Naive thymus-derived CD4-positive, alpha-beta T cell (primary cell): ENCODE measurements at places on chromosomes 2 and 18. TPM values are rescaled to one million over a fixed set of nuclear protein-coding genes. Genes with fewer than 3 reads are reported as not detected.

DNA sequence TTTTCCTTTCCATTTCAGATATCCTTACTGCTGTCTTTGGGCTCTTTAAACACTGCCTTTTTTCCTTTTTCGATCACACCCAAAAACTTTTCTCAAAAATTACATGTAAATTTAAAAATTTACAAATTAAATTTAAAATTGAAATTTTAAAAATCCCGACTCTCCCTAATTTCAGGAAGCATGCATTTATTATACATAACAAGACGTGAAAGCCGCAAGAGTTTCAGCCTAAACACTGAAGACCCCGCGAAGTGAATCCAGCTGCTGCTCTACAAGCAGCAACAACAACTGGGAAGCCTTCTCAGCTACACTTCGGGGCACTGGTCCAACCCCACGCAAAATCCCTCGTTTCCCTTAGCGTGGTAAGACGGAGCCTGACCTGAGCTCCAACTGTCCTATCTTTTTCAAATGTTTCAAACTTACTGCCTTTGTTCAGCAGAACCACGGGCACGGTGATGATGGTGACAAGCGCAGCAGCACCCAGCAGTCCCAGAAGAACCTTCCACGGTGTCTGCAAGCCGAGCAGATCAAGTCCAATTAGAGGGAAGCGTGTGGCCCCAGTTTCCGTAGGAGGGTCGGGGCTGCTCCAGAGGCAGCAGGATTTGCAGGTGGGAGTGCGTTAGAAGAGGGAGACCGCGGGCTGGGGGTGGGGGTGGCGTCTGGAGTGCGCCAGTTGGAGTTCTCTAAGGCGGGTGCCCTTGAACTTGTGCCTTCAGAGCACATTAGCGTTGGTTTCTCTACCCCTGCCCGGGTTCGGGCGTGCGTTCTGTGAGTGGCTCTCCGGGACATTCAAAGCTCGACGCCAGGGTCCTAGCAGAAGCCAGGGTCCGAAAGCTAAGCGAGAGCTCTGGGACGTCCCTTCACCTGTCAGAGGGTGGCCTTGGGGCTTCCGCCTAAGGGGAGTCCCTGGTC is 783 bp downstream of the DPP4 start:
- H3K27me3 ChIP-seq, result no peaks in the 10 kb centered on the region
- peak overlapping the region; percentile 84 for H3K27ac ChIP-seq
- peak; percentile 18 for DNase-seq
- H3K36me3 ChIP-seq, result no peaks in the 10 kb centered on the region
- H3K4me3 ChIP-seq, result peak overlapping the region; percentile 95

CDCA7 gene
- total RNA-seq, result 0.85 TPM

- H3K4me1 ChIP-seq, result no peaks in the 10 kb centered on the region
- H3K36me3 ChIP-seq, result no peaks in the 10 kb centered on the region
- no peak overlapping the region for H3K27ac ChIP-seq
- DNase-seq, result no peak
- H3K27me3 ChIP-seq, result peaks cover 4% of the 10 kb centered on the region
Measured at GRCh38 chr2:75606761-75607399, 39.7 kb upstream of the MRPL19 start.

AKAIN1 gene
- total RNA-seq, result not detected

- H3K36me3 ChIP-seq, result no peaks in the 10 kb centered on the region
- H3K4me1 ChIP-seq, result peaks cover 8% of the 10 kb centered on the region
- no peak overlapping the region for H3K4me3 ChIP-seq
- no peaks in the 10 kb centered on the region for H3K27me3 ChIP-seq
- no peak overlapping the region for H3K27ac ChIP-seq
Measured at GRCh38 chr18:9608298-9608697, 6.1 kb downstream of the PPP4R1 start.

DNA sequence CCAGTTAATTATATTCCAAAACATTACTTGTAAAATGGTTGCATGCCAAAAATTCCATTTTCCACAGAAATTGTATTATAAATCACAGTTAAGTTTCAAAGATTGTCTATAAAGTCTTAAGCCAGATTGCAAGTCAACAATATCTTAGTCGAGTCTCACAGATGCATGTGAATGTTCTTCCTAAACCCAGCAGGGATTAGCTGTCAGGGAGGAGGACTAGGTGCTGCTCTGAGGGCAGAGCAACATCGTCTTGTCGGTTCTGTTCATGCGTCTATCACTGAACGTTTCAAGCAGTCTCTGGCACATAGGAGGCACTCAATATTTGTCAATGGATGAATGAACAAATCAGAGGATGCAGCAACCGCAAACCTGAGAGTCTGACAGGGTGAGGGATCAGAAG is 27.0 kb downstream of the EPB41L3 start:
- no peaks in the 10 kb centered on the region for H3K36me3 ChIP-seq
- no peak overlapping the region for H3K27ac ChIP-seq
- no peaks in the 10 kb centered on the region for H3K4me1 ChIP-seq
- H3K4me3 ChIP-seq, result no peak overlapping the region
- no peaks in the 10 kb centered on the region for H3K27me3 ChIP-seq

RTP5 gene
- not detected in 2 replicates for total RNA-seq

SMAD7 gene
- total RNA-seq, result 29.4 and 30.1 TPM in 2 replicates

DNA sequence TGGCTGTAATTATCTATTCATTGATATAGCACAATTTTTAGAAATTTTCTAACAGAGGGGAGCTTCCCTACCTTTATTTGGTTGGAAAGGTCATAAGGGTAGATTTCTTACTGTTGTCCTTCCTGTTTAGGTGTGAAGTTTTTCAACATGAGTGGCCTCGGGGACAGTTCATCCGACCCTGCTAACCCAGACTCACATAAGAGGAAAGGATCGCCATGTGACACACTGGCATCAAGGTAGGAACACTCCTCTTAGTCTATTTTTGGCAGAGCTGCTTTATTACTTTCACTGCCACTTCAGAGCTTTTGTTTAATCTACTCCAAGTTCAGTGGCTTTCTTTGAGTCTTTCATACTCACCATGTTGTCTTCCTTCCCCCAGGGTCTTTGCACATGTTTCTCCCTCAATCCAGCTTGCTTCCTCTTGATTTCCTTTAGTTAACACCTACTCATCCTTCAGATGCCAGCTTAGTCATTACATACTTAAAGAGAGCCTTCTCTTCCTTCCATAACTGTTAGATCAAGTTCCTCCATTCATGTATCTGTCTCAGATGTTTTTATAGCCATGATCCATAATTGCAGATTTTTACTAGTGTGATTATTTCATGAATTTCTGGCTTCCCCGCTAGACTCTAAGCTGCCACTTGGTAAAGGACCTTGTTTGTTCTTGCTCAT is 134.5 kb downstream of the PTRHD1 start:
- H3K4me3 ChIP-seq, result no peak overlapping the region
- H3K36me3 ChIP-seq, result peaks cover 6% of the 10 kb centered on the region
- no peaks in the 10 kb centered on the region for H3K27me3 ChIP-seq
- H3K4me1 ChIP-seq, result no peaks in the 10 kb centered on the region
- no peak overlapping the region for H3K27ac ChIP-seq
- DNase-seq, result no peak

GRCh38 chr18:56509656-56510055 is 128.7 kb downstream of the TXNL1 start:
- no peaks in the 10 kb centered on the region for H3K36me3 ChIP-seq
- H3K27ac ChIP-seq, result no peak overlapping the region
- H3K4me3 ChIP-seq, result no peak overlapping the region
- H3K27me3 ChIP-seq, result no peaks in the 10 kb centered on the region
- no peaks in the 10 kb centered on the region for H3K4me1 ChIP-seq
- DNase-seq, result no peak

DNA sequence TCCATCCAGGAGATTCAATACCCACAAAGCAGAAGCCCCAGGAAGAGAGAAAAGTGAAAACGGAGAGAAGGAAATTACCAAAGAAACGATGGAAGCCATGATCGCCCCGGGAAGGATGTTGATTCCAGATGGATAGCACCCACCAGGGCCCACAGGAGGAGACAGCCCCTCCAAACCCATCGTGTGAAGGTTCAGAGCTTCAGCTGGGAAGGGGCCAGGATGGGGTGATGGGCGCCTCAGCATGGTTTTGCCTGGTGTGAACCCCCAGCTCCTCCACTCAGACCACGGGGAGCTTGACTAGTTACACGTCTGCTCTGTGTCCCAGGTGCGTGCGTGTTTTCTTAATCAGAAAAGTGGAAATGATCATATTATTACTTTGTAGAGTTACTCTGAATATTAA is 264.5 kb downstream of the EIPR1 start:
- no peaks in the 10 kb centered on the region for H3K4me1 ChIP-seq
- no peaks in the 10 kb centered on the region for H3K36me3 ChIP-seq
- no peak overlapping the region for H3K4me3 ChIP-seq
- no peak for DNase-seq
- H3K27me3 ChIP-seq, result no peaks in the 10 kb centered on the region
- no peak overlapping the region for H3K27ac ChIP-seq

GRCh38 chr2:236857781-236858180 is 227.9 kb upstream of the COPS8 start:
- no peak overlapping the region for H3K27ac ChIP-seq
- H3K4me3 ChIP-seq, result no peak overlapping the region
- H3K36me3 ChIP-seq, result no peaks in the 10 kb centered on the region
- no peaks in the 10 kb centered on the region for H3K4me1 ChIP-seq

- no peak overlapping the region for H3K4me3 ChIP-seq
- H3K27me3 ChIP-seq, result no peaks in the 10 kb centered on the region
Measured at GRCh38 chr2:102069311-102069974, 73.1 kb upstream of the IL1R1 start.

KCNG2 gene
- total RNA-seq, result not detected in 2 replicates

DNA sequence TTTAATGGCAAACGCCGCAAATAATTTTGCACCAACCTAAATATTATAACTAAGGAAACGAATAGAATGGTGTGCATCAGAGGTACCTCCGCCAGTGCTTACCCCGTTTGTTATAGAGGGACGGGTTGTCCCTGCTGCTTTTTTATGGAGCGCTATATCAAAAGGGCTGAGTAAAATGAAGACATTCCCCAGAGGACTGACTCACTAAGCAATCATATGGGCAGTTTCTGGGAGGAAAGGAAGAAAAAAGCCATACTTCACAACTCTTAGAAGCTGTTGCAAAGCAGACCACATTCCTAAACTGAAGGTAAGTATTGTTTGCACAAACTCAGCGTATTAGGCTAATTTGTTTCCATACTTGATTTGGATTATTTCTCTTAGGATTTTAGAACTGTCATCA is 12.9 kb downstream of the ID2 start:
- no peaks in the 10 kb centered on the region for H3K4me1 ChIP-seq
- no peaks in the 10 kb centered on the region for H3K36me3 ChIP-seq
- H3K27me3 ChIP-seq, result no peaks in the 10 kb centered on the region
- no peak overlapping the region for H3K4me3 ChIP-seq
- no peak overlapping the region for H3K27ac ChIP-seq

DNA sequence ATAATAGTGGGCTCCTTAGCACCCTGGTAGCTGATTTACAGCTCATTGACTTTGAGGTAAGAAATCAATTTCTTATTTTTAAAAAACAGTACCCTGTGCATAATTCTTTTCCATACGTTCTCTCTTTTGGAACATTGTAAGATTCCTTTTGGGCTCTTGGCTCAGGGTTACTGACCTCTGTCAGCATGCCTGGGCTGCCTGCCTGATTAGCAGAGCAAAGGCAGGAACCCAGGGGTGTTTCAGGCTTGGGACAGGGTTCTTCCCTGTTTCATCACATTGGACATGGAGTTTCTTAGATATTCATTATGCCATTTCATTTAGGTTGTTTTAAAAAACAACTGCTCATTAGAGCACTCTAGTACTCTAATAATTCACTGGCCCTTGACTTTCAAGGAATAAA is 73.8 kb upstream of the ITM2C start:
- no peak for DNase-seq
- peaks cover 25% of the 10 kb centered on the region for H3K4me1 ChIP-seq
- no peak overlapping the region for H3K4me3 ChIP-seq
- no peaks in the 10 kb centered on the region for H3K27me3 ChIP-seq
- no peaks in the 10 kb centered on the region for H3K36me3 ChIP-seq
- H3K27ac ChIP-seq, result no peak overlapping the region

MAP2 gene
- total RNA-seq, result not detected

GRCh38 chr2:5290900-5291546 is 401.2 kb upstream of the SOX11 start:
- no peaks in the 10 kb centered on the region for H3K27me3 ChIP-seq
- no peak for DNase-seq
- H3K4me1 ChIP-seq, result no peaks in the 10 kb centered on the region
- no peaks in the 10 kb centered on the region for H3K36me3 ChIP-seq
- H3K27ac ChIP-seq, result no peak overlapping the region

GRCh38 chr2:36729067-36729466 is 32.6 kb downstream of the VIT start:
- no peaks in the 10 kb centered on the region for H3K4me1 ChIP-seq
- no peak for DNase-seq
- H3K27ac ChIP-seq, result no peak overlapping the region

LMAN2L gene
- total RNA-seq, result 7.0 TPM

- no peak for DNase-seq
- H3K4me3 ChIP-seq, result no peak overlapping the region
- H3K36me3 ChIP-seq, result no peaks in the 10 kb centered on the region
- H3K27me3 ChIP-seq, result no peaks in the 10 kb centered on the region
- no peak overlapping the region for H3K27ac ChIP-seq
Measured at GRCh38 chr2:36650031-36650829, 46.3 kb upstream of the VIT start.

CGREF1 gene
- 3.2 and 3.5 TPM in 2 replicates for total RNA-seq

DNA sequence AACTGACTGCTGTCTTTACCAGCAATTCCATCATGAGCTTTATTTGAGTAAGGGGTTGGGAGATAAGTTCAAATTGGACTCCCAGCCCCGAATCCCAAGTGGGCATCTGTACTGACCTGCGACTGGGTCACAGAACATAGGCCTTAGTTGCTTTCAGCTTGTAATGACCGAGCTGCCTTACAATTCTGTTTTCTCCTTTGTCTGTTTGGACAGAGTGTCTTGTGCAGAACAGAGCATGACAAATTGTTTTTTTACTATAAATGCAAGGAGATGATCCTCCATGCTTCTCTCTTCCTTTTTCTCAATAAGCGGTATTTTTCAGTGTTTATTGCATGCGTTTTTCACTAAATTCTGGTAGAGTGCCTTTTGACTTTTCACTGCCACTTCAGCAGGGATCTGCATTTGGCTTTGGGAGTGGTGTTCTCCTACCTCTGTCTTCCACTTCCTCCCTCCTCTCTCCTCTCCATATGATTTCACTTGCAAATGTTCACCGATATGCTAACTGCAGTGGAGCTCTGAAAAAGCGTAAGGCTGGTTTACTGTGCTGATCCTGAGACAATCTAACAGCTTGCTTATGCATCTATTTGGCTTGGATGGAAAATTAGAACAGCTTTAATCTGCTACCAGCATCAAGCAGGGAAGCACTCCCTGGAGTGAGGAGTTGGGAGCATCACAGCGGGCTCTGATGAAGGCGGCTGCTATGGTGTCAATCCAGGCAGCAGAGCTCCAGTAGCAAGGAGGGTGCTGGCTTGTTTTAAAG is 158.8 kb upstream of the SMIM21 start:
- H3K4me3 ChIP-seq, result no peak overlapping the region
- no peaks in the 10 kb centered on the region for H3K27me3 ChIP-seq
- no peak overlapping the region for H3K27ac ChIP-seq
- H3K4me1 ChIP-seq, result no peaks in the 10 kb centered on the region
- DNase-seq, result no peak
- no peaks in the 10 kb centered on the region for H3K36me3 ChIP-seq
